WTC11 (cell line): ENCODE measurements at places on chromosomes 11 and 22.

- no peak for DNase-seq
Observed at GRCh38 chr11:92663539-92663938, 305.9 kb upstream of the MTNR1B start.

GRCh38 chr22:29914991-29915533, 32.1 kb downstream of the MTMR3 start:
- no peak for DNase-seq

GRCh38 chr11:112925516-112926310, 35.5 kb upstream of the NCAM1 start:
- no peak for DNase-seq

- DNase-seq: no peak
Observed at GRCh38 chr11:69598147-69598546, 42.8 kb upstream of the CCND1 start.

DNA sequence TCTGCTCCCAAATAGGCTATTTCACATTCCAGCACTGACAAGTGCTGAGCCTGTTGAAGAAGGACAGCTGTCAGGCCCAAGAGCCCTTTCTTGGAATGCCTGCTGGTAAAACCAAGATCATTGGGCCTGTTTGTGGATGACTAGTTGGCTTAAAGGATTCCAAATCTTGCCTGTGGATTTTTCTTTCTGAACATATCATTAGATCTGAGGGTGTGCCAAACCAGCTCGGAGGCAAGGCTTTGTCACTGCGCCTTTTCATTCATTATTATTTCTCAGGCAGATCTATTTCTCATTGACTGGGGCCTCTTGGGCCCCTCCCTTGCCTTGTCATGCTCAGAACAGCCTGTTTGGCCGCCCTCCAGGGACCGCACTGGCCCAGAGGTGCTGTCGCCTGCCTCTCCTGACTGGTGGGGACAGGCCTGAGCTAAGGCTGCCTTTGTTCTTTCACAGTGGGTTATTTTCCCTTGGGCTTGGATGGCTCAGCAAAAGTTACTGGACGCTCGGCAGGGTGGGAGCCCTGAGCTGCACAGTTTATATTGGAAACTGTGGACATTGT, 222.7 kb upstream of the SESN3 start:
- DNase-seq: no peak

DNA sequence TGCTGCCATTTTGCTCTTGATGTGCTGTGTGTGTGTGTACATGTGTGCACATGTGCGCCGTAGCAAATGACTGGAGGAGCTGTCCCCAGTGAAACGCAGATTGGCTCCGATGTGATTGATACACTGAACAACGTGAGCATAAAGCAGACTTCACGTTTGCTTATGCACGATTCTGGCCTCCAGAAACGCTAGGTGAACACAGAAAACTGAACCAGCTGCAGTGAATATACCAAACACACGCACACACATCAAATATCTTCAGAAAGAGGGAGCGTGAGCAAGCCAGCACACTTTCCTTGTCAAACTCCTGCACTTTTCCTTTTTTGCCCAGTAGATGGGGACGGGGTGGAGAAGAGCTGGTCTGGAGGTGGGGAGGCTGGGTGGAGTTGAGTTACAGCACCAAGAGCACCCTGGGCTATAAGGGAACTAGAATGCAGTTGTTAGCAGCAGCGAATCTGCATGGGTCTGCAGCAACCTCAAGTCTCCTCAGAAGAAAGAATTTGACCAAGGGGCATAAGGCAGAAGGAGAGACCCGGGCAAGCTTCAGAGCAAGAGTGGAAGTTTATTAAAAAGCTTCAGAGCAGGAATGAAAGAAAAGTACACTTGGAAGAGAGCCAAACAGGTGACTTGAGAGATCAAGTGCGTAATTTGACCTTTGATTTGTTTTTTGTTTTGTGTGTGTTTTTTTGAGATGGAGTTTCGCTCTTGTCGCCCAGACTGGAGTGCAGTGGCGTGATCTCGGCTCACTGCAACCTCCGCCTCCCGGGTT, 77.8 kb upstream of the CADM1 start:
- DNase-seq: peak; percentile 22

GRCh38 chr22:49431551-49431950, 396.1 kb downstream of the BRD1 start:
- no peak for DNase-seq

DNA sequence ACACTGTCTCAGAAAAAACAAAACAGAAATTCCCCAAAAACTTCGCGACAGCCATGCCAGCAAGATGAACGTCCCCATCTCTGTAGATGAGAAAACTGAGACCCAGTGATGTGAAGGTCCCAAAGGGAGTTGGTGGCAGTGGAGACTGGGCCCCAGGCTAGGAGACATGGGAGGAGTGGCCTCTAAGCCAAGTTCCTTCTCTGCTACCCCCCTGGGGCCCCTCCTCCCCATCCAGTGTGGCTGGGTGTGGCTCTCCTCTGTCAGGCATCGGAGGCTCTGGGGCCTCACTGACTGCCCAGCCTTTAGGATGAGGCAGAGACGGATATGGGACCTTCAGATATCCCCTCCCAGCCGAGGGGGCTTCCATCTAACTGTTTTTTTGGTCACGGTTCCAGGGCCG, 9.8 kb downstream of the RELT start:
- DNase-seq: no peak
